ENCODE measurements at places on chromosomes 2 and 18.
A peak's percentile ranks its signal among the peaks of the same experiment; 100 is the strongest.

- DNase-seq: peak; percentile 67
Observed at GRCh38 chr2:195559431-195559914, 97.6 kb upstream of the SLC39A10 start.

DNA sequence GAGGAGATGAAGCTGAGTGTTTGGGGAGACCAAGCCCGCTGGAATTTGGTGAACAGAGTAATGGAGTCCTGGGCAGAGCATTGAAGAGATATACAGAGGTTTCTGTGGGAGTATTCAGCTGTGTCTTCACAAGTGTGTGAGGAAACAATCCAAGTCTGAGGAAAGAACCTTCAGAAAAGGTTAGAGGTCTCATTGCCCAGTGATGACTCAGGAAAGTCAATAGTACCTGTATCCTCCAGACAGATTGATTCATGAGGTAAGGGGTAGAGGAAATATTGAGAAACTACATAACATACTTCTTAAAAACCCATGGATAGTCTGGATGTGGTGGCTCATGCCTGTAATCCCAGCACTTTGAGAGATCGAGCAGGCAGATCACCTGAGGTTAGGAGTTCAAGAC is 392.3 kb downstream of the GALNT13 start:
- DNase-seq: no peak

- no peak for DNase-seq
Observed at GRCh38 chr2:234355021-234355720, 141.7 kb downstream of the ARL4C start.

DNA sequence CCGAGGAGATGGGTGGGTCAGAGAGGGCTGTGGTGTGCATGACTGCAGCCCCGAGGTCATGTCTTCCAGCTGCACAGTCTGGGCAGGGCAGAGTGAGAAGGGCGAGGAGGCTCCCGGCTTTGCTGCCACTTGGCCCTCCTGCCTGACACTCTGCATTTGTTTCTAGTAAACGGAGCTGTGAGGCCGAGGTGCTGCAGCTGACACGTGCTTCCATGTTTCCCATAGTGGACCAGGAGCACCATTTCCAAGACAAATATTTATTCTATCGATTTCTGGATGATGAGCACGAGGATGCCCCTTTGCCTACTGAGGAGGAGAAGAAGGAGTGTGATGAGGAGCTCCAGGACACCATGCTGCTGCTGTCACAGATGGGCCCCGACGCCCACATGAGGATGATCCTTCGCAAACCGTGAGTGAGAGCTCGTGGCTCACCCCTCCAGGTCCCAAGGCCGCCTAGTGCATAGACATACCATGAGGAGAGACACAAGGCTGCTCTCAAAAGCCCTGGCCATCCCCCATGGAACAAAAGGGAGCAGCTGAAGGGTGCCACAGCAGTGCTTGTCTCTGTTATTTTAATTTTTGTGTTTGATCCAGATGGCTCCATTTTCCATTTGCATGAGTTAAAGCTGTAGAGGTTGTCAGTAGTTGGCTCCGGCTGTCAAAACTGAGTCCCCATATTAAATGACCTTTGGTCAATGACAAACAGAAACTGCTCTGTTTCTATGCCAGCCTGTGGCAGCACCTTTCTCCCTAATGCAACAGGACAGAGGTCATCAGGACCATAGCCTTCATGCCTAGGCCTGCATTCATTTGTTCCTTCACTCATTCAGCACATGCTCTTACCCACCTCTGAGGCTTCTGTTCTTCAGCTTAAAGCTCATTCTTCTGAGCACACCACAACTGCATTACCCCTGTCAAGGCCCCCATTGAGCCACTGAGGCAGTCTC is 108.3 kb upstream of the MAP3K20 start:
- DNase-seq: no peak

GRCh38 chr2:231187736-231188505 is 10.5 kb upstream of the ARMC9 start:
- no peak for DNase-seq

DNA sequence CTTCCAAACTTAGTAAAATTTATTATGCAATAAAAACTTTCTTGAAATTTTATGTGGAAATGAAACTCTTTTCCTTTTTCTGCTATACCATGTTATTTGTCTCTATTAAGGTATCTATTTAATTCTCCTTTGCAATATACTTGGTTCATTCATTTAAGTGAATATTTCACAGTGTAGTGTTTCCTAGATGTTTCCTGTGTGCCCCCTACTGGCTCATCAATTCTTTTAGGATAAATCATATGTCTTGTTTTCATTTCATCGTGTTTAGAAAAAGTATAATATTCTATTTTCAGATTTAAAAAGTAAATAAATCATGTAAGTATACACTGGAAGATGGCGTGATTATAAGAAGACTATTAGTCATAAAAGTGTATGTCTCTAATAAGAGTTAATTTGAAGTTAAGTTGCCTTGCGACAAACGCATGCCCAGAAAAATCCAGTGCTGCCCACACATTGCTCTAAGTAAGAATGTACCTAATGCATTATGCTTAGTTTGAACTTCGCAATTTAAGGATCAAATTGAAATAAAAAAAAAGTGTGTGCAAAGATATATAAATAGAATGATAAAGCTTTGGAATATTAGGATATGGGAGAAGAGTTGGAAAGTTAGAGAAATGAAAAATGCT is 525.4 kb downstream of the KCNJ3 start:
- no peak for DNase-seq

- no peak for DNase-seq
Observed at GRCh38 chr2:176398243-176399073, 129.2 kb downstream of the MTX2 start.

- DNase-seq: no peak
Observed at GRCh38 chr18:4333043-4333442, 122.1 kb downstream of the DLGAP1 start.

DNA sequence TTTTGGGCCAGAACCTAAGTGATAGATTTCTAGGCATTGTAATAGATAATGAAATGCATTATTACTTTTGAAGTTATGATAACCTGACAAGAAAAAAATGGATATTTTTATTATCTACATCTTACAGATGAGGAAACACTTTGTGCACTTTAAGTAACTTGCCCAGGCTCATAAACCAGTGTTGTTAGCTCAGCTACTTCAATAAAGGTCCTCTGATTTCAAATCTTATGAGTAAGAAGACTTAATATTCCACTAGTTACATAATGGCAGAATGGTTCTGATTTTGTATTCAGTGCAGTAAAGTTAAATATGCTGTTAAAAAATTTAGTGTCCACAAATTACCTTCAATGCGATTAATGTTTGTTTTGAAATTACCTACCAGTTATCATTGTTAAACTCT is 199.0 kb downstream of the BABAM2 start:
- no peak for DNase-seq

GRCh38 chr2:98517636-98518035 is 73.0 kb downstream of the INPP4A start:
- no peak for DNase-seq

DNA sequence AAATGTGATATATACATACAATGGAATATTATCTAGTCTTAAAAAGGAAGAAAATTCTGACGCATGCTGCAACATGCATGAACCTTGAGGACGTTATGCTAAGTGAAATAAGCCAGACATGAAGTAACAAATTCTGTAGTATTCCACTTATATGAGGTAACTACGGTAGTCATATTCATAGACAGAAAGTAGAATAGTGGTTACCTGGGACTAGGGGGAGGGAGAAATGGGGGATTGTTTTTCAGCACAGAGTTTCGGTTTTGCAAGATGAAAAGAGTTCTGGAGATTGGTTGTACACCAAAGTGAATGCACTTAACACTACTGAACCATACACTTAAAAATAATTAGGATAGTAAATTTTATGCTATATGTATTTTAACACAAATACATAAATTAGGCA is 215.9 kb upstream of the FBXO11 start:
- no peak for DNase-seq

GRCh38 chr2:169540146-169540545 is 30.6 kb downstream of the KLHL41 start:
- no peak for DNase-seq

DNA sequence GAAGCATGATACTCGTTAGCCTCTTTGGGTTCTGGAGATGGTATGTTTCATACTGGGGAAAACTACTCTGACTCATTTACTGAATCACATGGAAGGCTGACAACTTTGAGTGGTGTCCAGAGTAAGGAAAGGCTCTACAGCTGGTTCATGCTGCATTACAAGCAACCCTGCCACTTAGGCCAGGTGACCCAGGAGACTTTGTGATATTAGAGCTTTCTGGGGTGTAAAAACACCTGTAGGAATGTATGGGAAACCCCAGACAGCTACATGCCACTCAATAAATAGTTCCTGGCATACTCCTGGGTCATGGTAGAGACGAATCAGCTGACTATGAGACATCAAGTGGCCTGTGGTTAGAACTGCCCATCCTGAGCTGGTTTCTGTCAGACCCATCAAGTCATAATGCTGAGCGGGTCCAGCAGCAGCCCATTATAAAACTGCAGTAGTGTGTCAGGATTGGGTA is 21.3 kb upstream of the TCF7L1 start:
- DNase-seq: no peak

- no peak for DNase-seq
Observed at GRCh38 chr18:51559902-51560287, 362.4 kb upstream of the MEX3C start.

DNA sequence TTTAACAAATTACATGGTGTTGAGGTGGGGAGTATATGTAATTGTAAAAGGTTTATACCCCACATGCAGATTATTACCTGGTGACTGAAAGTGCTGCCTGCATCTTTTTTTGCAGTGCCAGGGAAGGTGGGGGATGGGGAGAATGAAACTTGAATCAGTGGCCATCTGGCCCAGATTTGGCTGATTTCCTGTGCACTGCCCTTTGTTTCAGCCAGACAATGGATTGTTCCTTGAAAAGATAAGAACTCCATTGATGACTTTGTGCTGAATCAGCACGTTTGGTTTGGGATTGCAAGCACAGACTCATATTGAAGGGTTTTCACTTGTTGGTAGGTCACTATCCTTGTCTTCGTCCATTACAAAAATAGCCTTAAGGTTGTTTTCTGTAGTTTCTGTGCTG is 20.9 kb downstream of the GREB1L start:
- DNase-seq: no peak

- no peak for DNase-seq
Observed at GRCh38 chr2:181176540-181176939, 196.1 kb downstream of the UBE2E3 start.

DNA sequence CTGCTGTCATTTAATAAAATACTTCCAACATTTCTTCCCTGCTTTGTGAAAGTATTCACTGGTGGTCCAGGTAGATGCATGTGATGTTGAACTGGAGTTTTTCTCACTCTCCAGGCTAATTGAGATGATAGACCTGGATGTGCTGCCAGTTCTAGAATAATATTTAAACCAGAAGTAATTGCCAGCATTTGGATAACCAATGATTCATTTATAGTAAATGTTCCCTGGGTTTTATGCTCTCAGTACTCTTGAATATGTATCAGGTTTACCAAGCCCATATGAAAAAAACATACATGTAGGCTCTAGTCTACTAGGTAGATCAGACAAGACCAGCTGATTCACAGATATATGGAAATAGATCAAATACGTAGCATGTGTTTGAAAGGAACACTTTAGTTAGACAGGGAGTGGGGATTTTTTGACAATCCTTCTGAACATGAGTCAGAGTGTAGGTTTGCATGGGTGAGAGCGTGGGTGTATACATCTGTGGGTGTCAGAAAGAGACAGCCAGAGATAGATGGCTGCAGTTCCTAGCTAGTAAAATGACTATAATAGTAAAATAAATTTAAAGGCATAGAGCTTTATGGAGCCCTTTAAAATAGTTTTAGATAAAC is 115.1 kb downstream of the NAB1 start:
- DNase-seq: no peak

DNA sequence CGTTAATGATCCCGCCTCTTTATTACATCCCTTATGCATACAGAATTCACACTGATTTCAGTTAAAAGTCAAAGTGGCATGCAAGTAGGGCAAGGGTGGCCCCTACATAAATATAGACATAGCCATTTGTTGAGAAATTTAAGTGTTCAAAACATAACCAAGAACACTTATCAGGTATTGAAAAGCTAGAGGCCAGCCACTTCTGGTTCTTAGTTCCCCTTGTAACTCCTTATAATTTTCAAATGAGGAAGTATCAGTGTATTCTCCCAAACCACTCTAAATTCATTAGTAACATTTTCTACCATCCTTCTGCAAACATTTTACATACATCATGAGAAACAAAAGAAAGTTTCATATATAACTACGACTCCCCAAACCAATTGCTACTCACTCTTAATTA is 5.8 kb upstream of the ARL5A start:
- no peak for DNase-seq

- DNase-seq: no peak
Observed at GRCh38 chr18:69397096-69397495, 3.6 kb upstream of the DOK6 start.

DNA sequence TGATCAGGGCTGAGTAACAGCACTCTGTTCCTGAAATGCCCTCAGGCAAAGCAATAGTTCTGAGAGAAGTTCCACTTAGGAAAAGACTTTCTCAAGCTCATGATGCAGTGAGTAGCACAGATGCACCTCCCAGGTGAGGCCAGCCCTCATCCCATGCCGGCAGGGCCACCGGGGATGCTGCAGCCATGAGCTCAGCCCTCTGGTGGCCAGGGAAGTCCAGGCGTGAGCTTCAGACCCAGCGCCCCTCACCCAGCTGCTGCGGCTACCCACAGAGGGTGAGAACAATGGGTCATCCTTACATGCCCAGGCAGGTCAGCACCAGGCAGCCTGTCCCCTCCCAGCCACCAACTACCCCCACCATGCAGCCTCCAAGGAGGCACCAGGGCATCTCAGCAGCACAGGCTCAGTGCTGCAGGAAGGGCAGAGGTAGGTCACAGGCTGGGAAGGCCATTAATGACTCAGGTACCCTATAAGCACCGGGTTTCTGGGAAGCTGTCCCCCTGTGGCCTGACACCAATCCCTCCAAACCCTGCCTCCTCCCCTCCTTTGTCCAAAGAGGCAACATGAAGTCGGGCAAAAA is 50.6 kb downstream of the TTC32 start:
- no peak for DNase-seq

GRCh38 chr2:106566050-106566449 is 78.9 kb downstream of the CD8B2 start:
- no peak for DNase-seq

DNA sequence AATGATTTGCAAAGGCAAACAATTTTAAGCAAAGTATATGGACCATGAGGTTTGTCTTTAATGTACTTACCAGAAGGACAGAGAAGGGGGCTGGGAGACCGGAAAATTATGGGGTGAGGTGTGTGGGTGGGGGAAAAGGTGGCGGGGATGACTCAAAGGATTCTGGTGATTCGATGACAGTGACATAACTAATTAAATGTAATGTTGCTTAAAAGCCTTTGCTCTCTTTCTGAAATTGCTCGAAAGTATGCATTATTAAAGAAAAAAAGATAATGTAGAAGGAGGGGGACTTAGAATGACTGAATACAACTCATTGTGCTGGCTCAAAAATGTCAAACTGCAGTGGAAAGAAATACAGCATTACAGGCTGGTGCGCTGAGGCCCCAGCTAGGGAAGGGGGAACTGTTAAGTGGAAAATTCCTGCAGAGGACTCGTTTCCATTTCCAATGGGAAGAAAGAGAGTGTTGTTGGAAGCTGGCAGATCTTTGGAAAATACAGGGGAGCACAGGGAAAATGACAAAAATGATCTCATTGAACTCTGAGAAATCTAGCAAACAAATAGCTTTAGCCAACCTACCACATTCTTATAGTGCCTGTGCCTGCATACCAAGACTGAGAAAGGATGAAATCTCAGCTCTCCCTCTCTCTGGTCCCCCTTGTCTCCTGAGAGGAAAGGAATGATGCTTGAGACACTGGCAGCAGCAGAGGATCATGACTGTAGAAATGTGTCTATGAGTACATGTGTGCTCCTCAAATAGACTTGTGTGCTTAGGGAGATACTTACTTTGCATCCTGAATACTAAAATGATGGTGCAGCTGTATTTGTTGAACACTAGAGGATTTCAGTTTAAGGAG is 632.4 kb downstream of the NYAP2 start:
- no peak for DNase-seq

- DNase-seq: no peak
Observed at GRCh38 chr2:30213907-30214463, 17.3 kb upstream of the LBH start.
